ENCODE measurements at places on chromosomes 7 and 10.

DNA sequence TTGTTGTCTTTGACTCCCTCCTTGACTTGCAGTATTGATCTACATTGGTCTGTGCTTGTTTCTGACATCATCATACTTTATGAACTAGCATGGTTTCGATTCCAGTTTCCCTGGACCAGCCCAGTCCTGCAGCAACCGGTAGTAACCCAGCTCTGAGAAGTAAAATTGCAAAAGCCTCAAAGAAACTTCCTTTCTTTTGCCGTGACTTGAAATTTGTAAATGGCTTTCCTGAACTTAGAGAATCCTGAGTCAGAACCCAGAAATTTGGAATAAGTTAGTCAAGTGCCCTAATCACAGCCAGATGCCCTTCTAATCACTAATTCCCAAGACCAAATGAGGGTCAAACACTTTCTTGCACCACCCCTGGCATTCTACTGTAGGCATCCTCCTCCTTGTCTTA is 15.0 kb downstream of the TAS2R60 start:
- no peak for DNase-seq

GRCh38 chr7:87113077-87113476 is 39.2 kb upstream of the DMTF1 start:
- no peak for DNase-seq

- DNase-seq: no peak
These were observed 9.4 kb upstream of the LRRC27 start for GRCh38 chr10:132322586-132323048.

GRCh38 chr10:105037022-105037421 is 395.9 kb downstream of the SORCS3 start:
- DNase-seq: no peak

DNA sequence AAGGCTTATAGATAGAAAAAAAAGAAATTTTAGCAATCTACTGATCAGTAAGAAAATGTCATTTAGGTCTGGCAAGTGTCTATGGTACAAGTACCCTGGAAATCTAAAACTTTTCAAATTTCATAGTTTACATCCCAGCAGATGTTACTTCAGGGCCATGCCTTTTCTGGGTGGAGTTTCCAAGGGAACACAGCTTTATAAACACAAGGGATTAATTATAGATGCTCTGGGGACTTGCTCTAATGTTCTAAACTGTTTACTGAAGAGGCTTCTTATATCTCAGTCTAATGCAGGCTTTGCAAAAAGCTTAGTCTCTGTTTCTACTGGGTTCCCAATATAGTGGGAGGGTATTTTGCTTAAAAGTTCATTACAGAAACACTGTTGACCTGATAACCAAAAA is 3.1 kb downstream of the CD36 start:
- DNase-seq: no peak

DNA sequence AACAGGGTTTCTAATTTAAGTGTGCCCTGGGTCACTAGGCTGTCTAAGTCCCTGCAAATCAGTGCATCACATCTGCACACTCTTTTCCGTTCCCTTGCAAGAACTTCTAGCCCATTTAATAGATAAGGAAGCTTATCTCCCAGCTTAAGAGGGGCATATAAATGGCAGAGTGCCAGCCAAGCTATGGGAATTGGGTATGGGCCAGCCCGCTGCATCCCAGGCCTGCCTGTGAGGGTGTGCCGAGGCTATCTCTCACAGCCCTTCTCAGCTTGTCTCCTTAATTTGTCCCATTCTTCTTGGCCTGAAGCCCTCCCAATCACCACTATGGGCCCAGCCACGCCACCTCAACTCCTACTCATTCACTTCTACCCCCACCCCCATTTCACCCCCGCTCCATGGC is 14.7 kb downstream of the AQP1 start:
- no peak for DNase-seq

DNA sequence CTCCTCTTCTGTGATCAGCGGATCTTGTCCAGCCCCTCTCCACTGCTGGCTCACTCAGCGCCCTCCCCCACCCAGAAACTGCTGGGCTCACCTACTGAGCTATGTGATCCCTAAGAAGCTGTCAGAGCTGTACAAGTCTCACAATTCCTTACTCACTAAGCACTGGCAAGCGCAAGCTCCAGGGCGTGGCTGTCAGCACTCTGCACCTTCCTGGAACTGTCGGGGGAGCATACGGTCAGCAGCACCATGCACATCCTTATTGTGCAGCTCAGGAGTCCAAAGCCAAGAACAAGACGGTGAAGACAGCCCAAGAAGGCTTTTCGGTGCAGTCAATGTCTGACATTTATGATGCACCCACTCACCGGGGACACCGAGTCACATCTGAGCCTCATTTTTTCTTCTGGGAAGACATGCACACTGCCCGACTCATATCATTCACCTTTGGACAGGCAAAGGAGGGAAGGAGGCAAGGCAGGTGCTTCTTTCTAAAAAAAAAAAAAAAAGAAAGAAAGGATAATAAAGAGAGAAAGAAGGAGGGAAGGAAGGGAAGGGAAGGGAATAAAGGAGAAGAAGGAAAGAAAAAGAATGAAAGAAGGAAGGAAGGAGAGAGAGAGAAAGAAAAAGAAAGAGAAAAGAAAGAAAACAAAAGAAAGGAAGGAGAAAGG is 56.3 kb downstream of the ASB13 start:
- no peak for DNase-seq

DNA sequence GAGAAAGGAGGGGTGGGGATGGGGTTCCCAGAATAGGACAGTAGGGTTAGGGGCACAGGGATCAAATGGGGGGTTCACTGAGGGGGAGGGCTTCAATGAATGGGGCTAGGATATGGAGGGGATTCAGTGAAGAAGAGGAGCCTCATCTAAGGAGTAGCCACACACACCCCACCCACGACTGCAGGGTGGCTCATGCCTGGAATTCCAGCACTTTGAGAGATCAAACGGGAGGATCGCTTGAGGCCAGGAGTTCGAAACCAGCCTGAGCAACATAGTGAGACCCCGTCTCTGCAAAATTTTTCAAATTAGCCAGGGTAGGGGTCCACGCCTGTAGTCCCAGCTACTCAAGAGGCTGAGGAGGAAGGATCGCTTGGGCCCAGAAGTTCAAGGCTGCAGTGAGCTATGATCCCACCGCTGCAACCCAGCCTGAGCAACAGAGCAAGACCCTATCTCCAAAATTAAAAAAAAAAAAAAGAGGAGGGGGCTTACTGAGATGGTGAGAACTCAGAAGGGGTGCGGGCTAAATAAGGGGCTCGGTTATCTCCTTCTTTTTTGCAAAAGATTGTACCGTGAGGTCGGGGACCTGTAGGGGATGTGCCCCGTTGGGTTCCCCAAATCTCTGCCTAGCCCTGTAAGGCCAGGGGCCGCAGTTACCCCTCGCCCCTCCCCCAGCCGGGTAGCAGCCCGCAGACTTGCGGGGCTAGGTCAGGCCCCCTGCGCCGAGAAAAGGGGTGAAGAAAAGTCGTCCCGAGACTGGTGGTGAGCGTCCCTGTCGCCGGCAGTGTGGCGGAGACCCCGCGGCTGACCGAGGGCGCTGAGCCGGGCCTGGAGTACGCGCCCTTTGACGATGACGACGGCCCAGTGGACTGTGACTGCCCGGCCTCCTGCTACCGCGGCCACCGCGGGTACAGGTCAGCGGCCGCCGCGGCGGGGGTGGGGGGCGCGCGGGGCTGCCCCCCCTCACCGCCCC is 43.1 kb upstream of the HSPB1 start:
- no peak for DNase-seq

DNA sequence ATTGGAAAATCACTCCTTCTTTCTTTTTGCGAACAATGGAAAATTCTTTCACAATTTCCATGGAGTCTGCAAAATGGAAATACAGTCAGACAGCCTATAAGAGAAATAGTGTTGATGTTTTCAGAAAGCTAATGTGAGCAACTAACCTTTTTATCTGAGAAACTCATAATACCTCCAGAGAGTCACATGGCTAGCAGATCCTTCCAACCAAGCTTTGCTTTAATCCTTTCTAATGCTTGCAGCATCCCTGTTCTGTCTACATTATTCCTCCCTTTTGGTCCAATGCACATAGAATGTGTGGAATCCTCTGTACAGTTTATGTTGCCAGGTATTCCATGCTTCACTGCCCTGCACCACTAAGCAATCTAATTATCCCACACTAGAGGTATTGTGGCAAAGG is 717.5 kb upstream of the LRRN3 start:
- no peak for DNase-seq

GRCh38 chr10:12482587-12482986 is 133.2 kb downstream of the CAMK1D start:
- peak; percentile 7 for DNase-seq

DNA sequence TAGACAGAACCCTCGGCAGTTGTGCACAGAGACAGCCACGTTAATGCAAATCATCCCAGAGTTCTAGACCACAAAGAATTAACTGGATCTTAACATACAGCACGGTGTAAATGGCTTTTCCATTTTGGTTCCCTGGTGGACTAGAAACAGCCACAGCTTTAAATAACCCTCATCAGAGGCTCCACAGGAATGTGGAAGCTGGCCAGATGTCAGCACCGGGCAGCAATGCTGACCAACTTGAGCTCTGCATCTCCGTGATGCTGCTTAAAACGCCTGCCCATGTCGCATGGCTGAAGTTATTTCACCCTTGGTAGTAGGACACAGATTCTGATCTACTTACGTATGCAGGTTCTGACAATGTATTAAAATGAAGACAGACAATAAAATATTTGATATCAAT is 24.5 kb downstream of the RSU1 start:
- DNase-seq: no peak

DNA sequence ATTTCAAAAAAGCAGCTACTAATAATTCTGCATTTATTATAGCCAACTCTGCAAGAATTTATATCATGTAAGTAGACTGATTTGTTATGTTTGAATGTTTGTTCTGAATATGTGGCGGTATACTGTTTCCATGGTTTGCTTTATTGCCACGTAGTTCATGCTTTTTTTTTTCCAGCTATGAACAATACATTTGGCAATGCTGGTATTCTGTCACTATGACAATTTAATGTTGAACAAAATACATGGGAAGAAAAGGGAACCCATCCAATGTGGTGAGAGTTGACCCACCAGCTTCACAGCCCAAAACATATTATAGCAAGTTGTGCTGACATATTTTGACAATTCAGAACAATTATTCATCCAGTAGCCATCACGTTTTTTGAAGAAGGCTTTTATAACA is 145.6 kb downstream of the CCDC71L start:
- DNase-seq: no peak

DNA sequence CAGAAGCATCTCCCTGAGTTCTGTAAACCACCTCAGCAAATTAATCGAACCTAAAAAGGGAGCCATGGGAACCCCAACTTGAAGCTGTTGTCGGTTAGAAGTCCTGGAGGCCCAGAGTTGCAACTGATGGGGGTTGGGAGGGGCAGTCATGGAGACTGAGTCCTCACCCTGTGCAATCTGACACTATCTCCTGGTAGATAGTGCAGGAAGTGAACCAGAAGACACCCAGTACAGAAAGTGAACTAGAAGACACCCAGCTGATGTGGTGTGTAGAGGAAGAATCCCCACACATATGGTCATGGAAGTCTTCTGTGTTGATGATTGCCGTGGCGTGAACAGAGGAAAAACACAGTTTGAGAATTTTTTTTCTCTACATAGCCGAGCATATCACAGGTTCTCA is 58.8 kb upstream of the SRRM3 start:
- DNase-seq: no peak

GRCh38 chr7:87213252-87213651 is 6.3 kb downstream of the TMEM243 start:
- DNase-seq: no peak

DNA sequence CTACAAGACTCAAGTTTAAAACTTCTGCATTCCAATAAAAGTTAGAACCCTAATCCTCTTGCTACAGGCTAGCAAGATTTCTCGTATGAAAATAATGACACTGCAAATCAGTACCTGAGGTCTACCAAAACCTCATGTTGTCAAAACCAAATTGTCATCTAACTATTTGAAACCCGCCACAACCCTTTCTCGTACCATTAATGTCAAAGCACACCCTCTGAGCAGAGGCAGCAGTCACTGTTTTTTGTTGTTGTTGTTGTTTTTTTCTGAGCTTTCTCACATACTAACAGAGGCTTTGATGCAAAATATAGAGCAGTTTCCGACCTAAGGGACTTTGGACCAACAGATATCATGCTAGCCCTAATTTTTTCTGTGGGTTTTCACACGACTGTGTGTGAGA is 563.9 kb upstream of the C7orf33 start:
- no peak for DNase-seq

DNA sequence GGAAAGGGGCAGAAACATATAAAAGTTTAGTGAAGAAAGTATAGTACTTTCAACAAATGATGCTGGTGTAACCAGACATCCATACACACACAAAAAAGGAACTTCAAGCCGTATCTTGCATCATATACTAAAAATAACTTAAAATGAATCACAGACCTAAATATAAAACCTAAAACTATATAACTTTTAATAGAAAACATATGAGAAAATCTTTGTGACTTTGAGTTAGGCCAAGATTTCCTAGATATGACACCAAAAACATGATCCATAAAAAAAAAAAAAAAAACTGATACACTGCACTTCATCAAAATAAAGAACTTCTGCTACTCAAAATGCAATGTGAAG is 40.9 kb downstream of the NUDCD3 start:
- no peak for DNase-seq

GRCh38 chr7:122268101-122268500 is 36.4 kb downstream of the FEZF1 start:
- peak; percentile 9 for DNase-seq

- DNase-seq: no peak
These were observed 139.0 kb upstream of the MKLN1 start for GRCh38 chr7:131188367-131189339.

GRCh38 chr10:93413252-93413689 is 68.9 kb downstream of the MYOF start:
- DNase-seq: no peak

DNA sequence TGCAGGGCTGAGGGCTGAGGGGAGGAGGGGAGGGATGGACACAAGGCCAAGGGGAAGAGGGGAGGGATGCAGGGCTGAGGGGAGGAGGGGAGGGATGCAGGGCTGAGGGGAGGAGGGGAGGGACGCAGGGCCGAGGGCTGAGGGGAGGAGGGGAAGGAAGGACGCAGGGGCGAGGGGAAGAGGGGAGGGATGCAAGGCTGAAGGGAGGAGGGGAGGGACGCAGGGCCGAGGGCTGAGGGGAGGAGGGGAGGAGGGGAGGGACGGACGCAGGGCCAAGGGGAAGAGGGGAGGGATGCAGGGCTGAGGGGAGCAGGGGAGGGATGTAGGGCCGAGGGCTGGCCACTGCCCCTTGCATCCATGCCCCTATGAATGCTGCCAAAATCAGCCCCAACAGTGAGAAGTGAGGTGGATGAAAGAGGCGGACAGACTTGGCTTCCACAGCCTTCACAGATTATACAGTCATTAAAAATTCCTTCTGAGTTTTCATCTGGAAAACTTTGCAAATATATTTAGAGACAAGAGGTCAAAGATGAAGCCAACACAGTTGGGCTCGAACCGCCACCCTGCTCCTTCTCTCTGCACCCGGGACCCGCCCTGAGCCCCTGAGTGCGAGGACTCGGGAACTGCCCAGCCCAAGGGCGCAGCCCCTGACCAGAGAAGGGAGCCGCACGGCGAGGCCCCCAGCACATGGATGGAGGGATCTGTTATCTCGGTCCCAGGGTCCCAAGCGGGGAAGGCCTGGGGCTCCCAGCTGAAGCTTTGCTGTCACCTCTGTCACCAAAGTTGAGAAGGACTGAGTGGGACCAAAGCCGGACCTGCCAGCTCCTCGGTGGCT is 65.8 kb downstream of the DIP2C start:
- DNase-seq: no peak

- DNase-seq: no peak
These were observed 12.3 kb downstream of the MRPS24 start for GRCh38 chr7:43856996-43857395.

All from NCI-H1417 (cell line).